ENCODE measurements at places on chromosomes 2 and 18.

DNA sequence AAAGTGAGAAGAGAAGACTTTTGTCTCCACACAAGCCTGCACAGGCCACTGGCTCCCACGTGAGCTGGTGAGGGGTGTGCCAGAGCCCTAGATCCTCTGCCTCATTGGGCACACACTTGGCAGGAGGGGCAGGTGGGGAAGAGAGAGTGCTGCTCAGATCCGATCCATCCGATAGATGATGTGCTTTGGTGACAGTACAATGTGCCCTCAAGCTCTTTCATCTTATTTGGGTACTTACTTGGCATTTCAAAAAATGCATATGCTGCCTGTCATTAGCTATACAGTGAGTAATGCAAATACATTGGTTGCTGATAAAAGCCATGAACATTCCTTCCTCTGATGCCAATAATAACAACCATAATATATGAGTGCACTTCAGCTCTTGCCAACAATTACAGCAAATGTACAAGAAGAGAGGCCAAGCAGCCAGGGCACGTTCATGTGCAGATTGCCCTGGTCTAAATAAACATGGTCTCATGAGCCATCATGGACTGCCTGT lies 255.3 kb downstream of the VAPA start:
- no peak for DNase-seq

GRCh38 chr2:186459009-186459408 lies 27.1 kb upstream of the ZC3H15 start:
- DNase-seq = no peak

GRCh38 chr18:78976765-78977636 lies 2.6 kb upstream of the SALL3 start:
- DNase-seq = no peak

GRCh38 chr2:241410739-241411176 lies 54.7 kb downstream of the FARP2 start:
- DNase-seq = no peak

DNA sequence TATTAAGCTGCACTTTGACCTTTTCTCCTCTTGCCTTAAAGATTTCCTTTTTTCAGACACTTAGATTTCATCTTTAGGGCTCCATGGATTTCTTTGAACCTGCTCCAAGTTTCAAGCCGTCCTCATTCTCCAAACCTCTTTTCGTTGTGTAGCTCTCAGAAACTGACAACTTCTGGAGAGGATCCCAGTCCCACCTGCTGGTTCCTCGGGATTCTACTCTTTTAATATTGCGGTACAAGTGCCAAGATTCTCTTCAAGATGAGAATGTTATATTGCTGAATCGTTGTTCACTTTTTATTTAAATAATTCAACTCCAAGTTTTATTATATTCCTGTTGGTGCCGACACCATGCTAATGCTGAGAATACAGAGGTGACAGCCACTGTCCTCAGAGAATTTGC lies 141.1 kb downstream of the CDH20 start:
- no peak for DNase-seq

- DNase-seq = no peak
These were observed 109.0 kb upstream of the PARD3B start for GRCh38 chr2:204436230-204436629.

GRCh38 chr2:106068451-106068850 lies 125.7 kb downstream of the UXS1 start:
- DNase-seq = no peak

DNA sequence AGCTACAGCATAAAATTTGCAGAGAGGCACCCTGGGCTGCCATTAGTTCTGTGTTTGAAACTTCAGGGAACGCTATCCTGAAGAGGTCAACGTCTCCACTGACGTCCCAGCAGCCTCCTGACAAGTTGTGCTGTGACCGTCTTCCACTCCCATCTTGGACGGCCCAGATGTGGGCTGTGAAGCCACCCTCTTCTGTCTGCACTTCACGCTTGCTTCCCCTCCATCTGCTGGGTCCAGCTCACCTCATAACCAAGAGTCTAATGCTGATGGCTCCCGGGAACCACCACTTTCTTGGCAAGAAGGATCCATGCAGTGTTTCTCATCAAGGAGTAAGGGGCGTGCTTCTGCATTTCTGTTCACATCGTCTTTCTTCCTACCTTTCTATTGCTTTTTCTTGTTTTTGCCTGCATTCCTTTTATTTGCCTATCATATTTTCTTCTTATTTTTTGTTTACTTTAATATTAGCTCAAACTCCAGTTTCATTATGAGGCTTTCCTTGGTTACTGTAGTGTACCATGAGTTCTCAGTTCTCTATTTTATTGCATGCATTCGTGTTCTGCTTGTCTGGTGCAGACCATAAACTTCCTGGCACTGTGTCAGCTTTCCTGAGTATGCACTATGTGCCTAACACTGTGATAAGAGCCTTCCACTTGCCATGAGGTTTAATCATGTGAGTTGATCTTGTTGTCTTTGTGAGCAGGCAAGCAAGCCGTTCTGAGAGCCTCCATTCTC lies 631.8 kb upstream of the RAB6C start:
- no peak for DNase-seq

DNA sequence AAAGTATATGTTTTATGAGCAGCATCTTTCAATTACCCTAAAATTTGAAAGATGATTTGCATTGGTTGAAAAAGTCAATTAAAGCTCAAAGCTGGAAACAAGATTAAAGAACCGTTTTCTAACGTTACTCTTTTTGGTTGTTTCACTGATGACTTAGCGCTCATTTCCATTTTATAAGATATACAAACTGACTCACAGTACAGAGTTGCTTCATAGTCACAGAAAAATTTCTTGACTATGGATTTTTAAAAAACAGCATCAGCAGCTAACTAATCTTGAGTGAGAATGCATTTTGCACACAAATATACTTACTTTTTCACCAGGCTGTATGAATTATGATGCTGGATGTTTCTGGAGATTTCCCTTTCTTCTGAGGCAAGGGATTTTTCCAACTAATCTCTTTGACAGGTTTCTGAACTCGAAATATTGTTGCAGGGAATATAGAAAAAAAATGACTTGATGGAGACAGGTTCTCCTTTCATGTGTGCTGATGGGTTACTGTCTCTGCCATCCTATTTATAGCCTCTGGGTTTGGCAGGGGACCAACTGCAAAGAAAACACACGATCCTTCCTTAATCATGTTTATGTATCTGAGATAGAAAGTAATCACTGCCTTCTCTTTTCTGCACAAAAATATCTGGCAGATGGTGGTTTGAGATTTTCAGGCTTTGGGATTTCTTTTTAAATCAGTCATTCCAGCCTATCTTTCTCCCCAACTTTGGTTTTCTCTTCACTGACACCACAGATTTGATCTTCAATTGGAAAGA lies 129.4 kb upstream of the DAPL1 start:
- DNase-seq = no peak

DNA sequence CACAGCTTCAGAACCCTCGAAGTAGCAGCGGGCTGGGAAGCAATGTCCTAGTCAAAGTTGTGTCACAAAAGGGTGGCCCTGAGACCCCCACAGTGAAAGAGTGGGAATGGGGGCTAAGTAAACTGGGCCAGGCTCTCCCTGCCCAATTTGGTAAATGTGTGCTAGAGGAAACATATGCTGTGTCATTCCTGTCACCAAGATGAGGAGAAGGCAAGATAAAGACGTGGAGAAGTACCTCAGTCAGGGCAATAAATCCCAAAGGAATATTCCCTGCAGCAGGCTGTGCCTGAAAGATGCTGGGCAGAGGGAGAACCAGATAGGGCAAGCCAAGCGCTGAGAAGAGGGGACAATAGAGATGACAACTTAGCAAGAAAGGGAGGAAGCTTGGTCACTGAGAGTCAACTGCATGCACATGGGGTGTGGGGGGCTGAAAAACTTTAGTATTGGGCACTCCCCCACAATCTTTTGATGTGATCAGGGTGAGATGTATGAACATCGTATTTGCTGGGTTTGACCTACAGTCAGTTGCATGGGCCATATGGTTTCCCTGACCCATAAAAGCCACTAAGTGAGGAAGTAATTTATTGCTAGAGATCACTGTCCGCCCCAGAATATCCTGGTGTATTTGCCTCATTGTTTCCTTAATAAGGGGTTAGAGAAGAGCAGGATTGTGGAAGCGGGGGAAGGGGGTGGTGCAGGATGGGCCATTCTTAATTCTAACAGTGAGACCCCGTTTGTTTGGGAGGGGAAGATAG lies 49.9 kb upstream of the CXCR4 start:
- DNase-seq = no peak

GRCh38 chr2:26283606-26284005 lies 38.9 kb downstream of the HADHB start:
- DNase-seq = no peak

DNA sequence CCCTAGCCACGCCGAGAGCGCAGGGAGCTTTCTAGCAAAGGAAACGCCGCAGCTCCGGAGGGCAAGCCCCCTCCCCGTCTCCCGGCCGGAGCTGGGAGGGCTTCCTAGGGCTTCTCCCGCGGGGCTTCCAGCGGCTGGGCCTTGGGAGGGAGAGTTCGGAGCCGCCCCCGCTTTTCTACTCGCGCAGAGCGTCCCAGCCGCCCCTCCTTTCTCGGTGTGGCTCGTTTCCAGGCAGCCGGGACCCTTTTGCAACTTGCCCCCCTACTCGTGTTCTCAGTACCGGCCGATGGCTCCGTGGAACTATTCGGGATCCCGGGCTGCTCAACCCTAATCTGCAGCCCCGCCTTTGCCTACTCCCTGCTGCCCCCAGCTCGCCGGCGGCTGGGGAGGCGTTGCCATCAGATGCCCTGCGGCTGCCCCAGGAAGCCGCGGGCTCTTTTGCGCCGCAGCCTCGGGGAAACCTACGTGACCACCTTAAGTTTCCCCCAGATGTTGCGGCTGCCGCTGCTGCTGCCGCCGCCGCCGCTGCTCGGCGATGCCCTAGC lies 1.5 kb upstream of the NR4A2 start:
- peak; percentile 40 for DNase-seq

DNA sequence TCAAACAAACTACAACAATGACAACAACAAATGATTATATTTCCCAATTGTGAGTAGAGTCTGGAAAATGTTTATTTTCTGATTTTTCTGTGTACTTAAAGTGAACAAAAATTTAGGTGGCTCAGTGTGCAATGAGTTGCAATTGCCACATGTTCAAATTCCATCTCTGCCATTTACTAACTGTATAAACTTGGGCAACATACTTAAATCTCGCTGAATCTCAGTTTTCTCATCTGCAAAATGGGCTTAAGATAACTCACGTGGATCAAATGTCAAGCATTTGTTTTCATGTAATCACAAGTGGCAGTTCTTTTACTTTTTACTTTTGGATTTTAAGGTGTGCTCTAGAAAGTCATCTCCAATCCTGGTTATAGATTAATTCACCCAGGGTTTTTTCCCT lies 416.8 kb upstream of the HNRNPA3 start:
- DNase-seq = no peak

GRCh38 chr2:190947141-190947540 lies 66.5 kb downstream of the GLS start:
- no peak for DNase-seq

- DNase-seq = no peak
These were observed 13.1 kb upstream of the CATIP start for GRCh38 chr2:218343591-218343990.

DNA sequence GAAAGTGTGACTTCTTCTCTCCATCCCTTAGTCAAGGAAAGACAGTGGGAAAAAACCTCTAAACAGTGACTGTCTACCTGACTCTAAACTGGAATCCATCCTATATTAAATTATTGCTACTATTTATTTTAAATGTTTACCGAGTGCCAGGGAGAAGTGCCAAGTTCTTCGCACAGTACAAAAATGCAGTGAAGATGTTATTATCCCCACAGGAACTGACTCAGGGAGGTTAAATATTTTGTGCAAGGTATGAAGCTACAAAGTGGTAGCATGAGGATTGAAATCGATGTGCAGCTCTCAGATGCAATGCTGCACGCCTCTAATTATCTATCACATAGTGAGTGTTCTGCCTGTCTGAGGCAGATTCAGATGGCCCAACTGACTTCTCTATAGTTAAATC lies 91.1 kb downstream of the MEP1B start:
- DNase-seq = no peak

- DNase-seq = no peak
These were observed 489.4 kb downstream of the LRP1B start for GRCh38 chr2:141641462-141641861.

DNA sequence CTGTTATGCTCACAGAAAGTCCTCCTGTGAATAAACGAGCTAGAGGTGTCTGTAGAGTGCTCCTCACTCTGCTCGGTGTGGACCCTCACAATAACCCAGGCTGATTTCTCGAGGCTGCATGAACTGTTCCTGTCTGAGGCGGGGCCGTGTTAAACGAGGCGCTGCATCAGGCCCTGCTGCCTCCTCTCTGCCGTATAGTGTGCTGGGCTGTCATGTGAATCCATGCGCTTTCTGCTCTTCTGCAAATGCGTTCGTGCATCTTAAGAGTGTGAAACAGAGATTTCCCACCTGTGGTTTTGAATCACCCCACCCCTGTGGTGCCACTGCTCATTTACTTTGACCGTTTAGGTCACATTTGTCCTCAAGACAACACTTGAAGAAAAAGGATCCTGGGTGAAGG lies 26.2 kb downstream of the TRAF3IP1 start:
- no peak for DNase-seq

DNA sequence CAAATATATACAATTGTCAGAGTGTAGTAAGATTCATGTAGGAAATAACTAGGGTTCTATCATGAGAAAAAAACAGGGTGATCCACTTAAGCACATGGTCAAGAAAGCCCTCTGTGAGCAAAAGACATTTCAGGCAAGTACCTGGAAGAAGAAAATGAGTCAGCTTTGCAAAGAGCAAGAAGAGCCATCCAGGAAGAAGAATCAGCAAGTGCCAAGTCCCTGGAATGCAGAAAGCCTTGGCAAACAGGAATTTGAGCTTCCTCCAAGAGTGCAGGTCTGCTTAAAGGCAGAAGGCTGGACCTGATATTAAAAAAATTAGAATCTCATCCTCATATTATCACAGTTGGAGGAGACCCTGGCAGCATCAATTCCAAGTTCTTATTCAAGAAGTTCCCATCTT lies 188.5 kb upstream of the CELF4 start:
- DNase-seq = no peak

GRCh38 chr2:174158003-174158402 lies 90.3 kb downstream of the OLA1 start:
- no peak for DNase-seq

- DNase-seq = no peak
These were observed 451.4 kb upstream of the ST6GAL2 start for GRCh38 chr2:107337209-107337898.

DNA sequence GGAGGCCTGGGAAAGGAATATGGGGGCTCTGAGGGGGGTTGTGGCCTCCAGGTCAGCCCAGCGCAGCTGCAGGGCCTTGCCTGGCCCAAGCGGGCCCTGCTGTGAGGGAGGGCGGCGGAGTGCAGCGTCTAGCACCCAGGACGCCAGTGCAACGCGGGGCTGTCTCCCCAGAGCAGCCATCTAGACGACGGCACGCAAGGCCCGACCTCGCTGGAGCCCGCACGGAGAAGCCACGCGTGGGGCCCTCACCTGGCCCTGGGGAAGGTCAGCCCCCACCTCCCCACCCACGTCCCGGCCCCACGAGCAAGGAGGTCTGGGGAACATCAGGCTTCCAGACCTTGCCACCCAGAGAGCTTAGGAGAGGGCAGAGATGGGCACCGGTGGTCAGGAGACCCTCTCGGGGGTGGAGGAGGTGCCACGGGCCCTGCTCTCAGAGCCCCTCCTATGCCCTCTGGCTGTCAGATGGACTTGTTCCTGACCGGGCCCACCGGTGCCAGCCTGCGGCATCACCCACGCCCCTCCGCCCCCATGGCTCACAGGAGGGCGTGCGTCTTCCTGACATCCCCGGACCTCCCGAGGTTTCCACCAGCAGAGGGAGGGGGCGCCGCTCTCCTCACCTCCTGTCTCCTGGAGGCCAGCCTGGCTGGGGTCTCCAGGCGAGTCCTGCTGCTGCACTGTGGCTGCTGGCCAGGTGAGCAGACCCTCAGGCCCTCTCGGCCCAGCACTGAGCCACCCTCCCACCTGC lies 17.0 kb downstream of the GPR35 start:
- DNase-seq = no peak

- DNase-seq = no peak
These were observed 4.9 kb downstream of the CIDEA start for GRCh38 chr18:12258719-12259705.

Measured in esophagus squamous epithelium (tissue), 5 donors.